ENCODE measurements at places on chromosomes 16 and 17.

GRCh38 chr16:86080982-86081381, 182.0 kb downstream of the IRF8 start:
- DNase-seq, result no peak

GRCh38 chr16:5319799-5320198, 222.2 kb upstream of the EEF2KMT start:
- no peak for DNase-seq

DNA sequence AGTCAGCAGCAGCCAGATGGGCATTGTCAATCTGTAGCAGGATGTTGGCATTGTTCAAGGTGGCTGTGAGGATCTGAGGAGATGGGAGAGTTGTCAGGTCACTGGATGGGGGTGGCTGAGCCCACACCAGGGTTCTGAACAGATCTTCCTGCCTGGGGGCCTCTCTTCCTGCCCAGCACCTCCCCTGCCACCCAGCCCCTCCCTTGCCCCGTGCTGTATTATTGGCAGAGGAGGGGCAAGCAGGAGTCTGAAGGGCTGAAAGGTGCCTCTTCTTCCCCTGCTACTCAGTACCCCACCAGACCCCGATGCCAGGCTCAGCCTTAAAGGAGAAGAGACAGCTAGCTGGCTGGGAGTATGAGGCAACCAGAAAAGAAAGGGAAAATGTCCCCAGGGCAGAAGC, 93.0 kb downstream of the GOSR1 start:
- no peak for DNase-seq

DNA sequence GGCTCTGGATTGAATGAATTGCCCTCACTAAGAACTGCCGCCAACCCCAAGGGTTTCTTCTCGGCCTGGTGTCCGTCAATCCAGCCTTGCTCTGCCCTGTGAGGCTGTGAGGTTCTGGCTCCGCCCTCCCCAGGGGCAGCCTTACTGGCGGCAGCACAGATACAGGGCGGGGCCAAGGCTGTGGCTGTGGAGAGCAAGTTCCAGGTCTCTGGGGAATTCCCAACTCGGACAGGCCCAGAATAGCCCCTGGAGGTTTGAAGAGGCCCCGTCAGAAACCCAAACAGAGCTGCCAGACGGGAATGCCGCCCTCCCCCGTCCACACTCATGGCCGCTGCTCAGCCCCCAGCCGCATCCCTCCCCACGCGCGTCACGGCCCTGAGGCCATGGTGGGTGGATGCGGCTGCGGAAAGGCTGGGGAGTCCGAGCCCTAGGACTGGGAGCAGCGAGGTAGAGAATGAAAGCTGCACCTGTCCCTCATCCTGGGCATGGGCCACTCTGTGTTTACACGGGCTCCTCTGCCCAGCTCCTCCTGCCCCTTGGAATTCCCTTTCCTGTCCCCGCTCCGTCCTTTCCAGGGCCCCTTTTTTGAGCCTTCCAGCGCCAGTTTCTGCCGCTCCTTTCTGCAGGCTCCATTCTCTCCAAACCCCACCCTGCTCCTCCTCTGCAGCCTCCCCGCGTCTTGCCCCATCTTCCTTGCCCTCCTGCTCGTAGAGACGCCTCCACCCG, 660 bp upstream of the PRRT2 start:
- peak; percentile 71 for DNase-seq

DNA sequence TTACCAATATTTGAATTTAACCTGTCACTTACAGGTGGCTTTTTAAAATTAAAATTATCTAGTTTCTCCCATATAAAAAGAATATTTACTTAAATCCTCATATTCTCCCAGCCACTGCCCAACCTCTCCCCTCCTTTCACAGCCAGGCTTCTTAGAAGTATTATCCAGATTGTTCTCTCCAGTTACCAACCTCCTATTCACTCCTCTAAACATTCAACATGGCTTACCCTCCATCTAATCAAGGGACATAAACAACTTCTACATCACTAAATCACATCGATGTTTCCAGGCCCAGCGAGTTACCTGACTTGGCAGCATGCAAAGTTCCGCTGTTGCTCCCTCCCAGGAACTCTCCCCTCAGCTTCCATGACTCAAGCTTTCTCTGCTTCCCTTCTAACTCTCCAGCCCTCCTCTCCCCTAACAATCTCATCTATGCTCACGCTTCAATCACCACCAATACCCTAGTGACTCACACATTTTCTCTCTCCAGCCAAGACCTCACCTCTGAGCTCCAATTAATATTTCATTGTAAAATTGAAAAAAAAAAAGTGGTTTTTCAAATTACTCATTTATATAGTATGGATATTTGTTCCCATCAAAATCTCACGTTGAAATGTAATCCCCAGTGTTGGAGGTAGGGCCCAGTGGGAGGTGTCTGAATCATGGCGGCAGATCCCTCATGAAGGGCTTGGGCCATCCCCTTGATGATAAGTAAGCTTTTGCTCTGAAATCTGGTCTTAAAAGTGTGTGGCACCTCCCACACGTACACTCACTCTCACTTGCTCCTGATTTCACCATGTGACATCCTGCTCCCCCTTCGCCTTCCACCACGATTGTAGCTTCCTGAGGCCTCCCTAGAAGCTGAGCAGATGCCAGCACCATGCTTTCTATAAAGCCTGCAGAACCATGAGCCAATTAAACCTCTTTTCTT, 88.5 kb downstream of the HELZ start:
- no peak for DNase-seq

DNA sequence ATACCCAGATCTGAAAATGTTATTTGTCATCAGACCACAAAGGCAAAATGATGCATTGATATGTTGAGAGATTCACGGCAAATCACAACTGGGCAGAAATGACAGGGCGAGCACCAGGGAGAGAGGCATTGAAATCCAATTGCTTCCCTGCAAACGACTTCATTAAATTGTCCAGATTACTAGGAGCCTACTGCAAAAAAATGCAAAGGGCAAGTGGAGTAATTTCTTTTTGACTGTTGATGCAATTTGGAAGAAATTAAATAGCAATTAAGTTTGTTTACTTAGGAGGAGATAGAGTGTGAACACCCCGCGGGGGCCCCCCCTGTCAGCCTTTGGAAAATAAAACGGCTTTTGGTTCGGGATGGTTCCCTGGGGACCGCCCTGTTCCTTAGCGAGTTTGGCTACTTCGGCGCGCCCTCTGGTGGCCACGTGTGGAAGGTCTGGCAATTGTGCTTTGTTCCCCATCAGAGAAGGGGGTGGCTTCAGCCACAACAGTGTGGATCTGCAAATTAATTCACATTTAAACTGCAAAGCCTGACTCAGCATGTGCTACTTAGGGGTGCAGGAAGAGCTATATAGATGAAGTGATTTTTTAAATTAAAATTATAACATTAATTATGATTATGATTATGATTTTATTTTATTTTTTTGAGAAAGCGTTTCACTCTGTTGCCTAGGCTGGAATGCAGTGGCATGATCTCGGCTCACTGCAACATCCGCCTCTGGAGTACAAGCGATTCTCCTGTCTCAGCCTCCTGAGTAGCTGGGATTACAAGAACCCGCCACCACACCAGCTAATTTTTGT, 14.5 kb upstream of the TMC7 start:
- peak; percentile 70 for DNase-seq

DNA sequence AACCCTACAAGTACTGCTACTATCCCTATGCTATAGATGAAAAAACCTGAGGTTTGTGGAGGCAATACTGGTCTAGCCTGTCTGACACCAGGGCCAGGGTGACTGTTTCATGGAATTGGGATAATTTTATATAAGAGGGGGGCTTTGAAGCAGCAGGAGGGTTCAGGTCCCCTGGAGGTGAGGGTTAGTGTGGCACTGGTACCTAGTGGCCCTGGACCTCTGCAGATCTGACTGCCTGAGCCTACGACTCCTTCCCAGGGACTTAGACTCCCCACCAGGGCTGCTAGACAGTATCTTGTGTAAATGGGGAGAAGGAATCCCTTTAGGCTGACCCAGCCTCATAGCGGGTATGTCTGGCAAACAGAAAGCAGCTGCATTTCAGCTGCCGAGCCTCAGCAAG, 6.8 kb downstream of the ADAP2 start:
- DNase-seq, result no peak

DNA sequence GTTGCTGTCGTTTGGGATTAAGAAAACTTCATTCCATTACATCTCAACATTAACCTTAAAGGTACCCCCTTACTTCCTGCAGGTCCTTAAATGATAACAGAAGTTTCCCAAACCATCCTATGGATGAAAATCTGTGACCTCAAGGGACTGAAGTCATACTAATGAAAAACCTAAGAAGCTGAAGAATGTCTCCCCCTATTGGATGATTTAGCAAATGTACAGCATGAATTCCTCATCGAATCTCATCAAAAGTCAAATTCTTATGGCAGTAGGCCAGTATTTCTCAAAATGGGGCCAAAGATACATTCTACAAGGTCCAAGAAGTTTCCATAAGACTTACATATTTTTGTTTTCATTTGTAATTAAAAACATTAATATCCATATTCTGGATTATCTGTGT, 13.5 kb downstream of the SCO1 start:
- DNase-seq, result no peak

GRCh38 chr16:85524365-85524629, 88.8 kb upstream of the GSE1 start:
- DNase-seq, result no peak

GRCh38 chr16:68644296-68644695, 814 bp upstream of the CDH3 start:
- no peak for DNase-seq
